Fibroblast of skin of right quadriceps (primary cell): ENCODE measurements at places on chromosomes 7 and 10.

DNA sequence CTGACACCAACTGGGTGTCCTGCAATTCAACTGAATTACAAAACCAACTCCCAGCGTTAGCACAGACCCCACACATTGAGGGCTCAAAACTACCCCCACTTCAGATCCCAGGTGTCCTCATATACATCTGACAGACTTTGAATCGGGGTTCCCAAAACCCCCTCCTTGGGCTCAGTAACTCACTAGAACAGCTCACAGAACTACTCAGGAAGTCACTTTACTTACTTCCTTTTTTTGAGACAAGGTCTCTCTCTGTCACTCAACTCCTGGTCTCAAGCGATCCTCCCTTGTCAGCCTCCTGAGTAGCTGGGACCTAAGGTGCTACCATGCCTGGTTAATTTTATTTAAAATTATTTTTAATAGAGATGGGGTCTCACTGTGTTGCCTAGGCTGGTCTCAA is 456.0 kb downstream of the SDK1 start:
- no peak for DNase-seq

DNA sequence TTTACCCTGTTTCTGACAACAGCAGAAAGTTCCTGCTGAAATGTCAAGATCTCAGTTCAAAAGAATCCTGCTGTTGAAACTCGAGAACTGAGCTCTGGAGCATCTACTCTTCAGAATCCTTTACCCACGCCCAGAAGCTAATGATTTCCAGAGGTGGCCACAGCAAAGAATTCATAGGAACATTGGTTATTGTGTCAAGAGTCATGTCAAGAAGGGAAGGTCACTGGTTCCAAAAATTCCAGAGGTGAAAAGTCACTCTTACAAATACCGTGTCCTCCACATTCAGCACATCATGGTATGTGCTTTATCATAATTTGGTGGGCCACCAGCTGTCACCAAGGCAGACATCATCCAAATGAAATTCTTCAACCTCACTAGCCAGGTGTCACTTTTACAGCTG is 394.4 kb upstream of the NPVF start:
- peak; percentile 10 for DNase-seq

DNA sequence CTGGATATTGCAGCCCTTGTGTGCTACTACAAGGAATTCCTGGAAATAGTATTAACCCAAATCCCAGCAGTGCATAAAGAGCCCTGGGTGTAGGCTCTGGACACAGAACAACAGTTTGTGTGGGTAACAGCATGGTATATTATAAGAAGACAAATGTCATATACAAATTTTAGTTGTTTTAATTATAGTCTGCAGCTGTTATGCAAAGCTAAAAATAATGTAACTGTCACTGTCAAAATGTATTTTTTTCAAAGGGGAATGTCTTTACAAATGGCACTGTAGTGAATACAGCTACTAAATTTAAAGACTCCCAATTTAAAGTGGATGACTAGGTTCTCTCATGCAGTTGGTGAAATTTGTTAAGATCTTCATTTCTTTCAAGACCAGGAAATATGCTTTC is 339.0 kb downstream of the GPR37 start:
- DNase-seq, result no peak

GRCh38 chr7:37342688-37343471 is 105.8 kb downstream of the ELMO1 start:
- no peak for DNase-seq

- DNase-seq, result no peak
Measured at GRCh38 chr10:3537518-3537917, 247.5 kb downstream of the KLF6 start.

DNA sequence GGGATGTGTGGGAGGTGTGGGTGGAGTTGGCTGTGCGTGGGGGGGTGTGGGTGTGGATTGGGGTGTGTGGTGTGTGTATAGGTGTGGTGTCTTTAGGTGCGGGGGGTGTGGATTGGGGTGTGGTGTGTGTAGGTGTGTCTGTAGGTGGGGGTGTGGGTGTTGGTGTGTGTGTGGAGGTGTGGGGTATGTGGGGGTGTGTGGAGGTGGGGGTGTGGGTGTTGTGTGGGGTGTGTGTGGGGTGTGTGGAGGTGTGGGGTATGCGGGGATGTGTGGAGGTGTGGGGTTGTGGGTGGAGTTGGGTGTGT is 33.9 kb downstream of the SPDYE17 start:
- no peak for DNase-seq

DNA sequence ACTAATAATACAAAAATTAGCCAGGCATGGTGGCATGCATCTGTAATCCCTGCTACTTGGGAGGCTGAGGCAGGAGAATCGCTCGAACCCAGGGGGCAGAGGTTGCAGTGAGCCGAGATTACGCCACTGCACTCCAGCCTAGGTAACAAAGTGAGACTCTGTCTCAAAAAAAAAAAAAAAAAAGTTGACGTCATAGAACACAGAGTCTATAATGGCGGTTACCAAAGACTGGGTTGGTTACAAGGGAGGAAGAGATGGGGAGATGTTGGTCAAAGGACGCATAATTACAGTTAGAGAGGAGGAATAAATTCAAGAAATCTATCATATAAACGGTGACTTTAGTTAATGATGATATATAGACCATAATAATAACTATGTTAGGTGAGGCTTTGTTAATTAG is 309.7 kb upstream of the HGF start:
- DNase-seq, result no peak

GRCh38 chr10:90417029-90417428 is 440.8 kb downstream of the HTR7 start:
- DNase-seq, result peak; percentile 88

GRCh38 chr7:87316097-87316700 is 29.3 kb upstream of the CROT start:
- DNase-seq, result no peak

GRCh38 chr7:55086413-55087201 is 67.8 kb downstream of the EGFR start:
- peak; percentile 90 for DNase-seq

DNA sequence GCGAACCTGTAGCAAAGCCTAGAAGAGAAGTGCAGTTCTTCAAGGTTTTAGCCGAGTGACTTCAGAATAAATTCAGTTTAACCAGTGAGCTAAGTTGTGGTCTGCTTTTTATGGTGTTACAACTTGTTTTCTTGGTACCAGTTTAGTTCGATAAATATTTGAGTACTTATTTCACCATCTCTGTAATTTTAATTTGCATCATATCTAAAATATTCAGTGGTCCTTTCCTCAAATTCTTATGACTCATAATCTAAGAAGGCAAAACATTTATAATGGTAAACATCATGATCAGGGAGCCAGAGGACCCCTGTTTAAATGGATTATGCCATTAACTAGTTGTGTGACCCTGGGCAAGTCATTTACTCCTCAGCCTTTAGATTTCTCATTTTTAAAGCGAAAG is 4.1 kb upstream of the BMPER start:
- peak; percentile 72 for DNase-seq

- DNase-seq, result no peak
Measured at GRCh38 chr7:106057962-106058927, 53.9 kb downstream of the SYPL1 start.

GRCh38 chr10:14826076-14826829 is 11.6 kb downstream of the CDNF start:
- DNase-seq, result no peak

GRCh38 chr10:102086196-102086595 is 21.0 kb downstream of the HPS6 start:
- no peak for DNase-seq

DNA sequence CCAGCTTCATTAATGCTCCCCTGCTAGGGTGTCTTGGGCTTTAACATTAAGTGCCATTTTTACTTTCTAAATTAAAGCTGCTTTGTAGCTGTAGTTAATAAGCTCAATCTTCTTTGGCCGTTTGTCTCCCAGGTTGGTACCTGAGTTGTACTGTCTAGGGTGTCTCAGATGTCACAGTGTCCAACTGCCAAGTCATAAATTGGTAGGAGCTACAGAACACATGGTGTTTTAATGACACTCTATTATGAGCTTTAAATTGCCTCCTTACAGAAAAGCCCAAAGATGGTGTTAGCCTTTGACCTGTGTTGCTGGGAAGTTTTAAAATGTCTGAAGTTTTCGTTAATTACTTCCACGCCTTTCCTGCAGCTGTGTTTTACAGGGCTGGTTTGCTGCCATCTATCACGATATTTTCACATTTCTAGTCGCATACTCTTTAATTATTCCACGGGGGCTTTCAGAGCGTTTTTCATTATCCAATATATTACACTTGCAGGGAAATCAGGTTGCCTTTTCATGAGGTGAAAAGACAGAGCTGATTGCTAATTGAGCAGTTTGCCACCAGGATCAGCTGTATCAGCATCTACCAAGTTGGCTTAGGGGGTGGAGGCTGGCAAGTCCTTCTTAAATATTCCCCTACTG is 247.8 kb upstream of the PLPP4 start:
- no peak for DNase-seq

DNA sequence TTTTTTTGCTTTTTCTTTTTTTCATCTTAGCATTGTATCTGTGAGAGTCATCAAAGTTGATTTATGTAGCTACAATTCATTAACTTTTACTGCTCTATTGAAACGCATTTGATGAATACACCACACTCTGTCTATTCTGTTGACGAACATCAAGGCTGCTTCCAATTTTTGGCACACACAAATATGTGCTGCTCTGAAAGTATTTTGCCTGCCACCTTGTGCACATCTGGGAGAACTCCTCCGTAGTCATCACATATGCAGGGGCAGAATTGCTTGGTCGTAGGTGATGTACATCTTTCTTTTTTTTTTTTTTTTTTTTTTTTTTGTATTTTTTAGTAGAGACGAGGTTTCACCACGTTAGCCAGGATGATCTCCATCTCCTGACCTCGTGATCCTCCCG is 796.8 kb downstream of the KCNMA1 start:
- no peak for DNase-seq
